ENCODE measurements at places on chromosomes 2 and 18.

- no peak for DNase-seq
These were observed 129.6 kb downstream of the RBMS1 start for GRCh38 chr2:160363961-160364360.

GRCh38 chr2:82834893-82835292 lies 1624.2 kb downstream of the SUCLG1 start:
- DNase-seq, result no peak

DNA sequence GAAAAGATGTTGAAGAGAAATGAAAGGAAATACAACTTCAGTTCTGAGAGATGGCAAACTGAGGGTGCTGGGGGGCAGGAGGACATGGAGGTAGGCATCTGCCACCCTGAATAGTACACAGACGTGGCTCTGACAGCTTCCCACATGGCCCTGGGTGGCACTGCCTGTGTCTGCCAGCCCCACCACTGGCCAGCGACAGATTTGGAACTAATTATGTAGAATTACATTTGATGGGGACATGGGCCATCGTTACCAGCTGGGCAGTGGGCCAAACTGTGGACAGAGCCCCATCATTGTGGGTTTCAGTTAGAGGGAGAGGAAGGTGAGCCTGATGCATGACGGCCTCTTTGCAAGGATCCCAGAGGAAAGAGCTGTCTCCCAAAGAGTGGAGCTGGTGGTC lies 216.0 kb upstream of the HAAO start:
- DNase-seq, result no peak

DNA sequence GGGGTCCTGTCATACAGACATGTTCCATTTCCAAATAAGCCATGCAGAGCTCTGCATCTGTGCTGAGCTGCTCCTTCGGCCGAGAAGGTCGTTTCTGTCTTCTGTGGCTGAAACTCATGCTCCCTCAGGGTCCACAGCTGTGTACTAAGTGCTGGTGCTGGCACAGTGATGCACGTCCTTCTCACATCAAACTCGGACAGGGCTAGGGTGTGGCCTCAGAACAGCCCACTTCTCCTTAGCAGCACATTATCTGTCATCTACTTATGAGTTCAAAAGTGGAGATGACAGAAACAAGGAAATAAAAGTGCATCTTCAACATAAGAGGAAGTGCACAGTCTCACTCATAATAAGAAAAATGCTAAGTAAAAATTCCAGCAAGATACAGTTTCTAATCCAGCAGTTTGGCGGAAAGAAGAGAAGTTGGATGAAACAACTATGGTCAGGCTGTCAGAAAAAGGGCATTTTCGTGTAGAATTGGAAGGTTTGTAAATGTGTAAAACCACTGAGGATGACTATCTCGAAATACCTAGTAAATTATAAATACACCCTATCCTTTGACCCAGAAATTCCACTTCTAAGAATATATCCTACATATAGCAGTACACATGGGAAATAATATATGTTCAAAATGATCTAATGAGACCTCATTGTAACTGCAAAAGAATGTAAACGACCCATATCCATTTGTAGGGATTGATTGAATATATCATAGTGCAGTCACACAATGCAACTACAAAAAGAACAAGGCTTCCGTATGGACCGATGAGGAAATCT lies 53.7 kb upstream of the APCDD1 start:
- no peak for DNase-seq

- DNase-seq, result no peak
These were observed 43.5 kb downstream of the DOK6 start for GRCh38 chr18:69444221-69444620.

- peak; percentile 4 for DNase-seq
These were observed 45.1 kb upstream of the ACAA2 start for GRCh38 chr18:49858309-49859020.

GRCh38 chr2:235055891-235056516 lies 104.2 kb downstream of the SH3BP4 start:
- DNase-seq, result no peak

- no peak for DNase-seq
These were observed 3.5 kb downstream of the CRIM1 start for GRCh38 chr2:36359067-36359466.

- no peak for DNase-seq
These were observed 66.5 kb downstream of the CAB39 start for GRCh38 chr2:230779126-230779525.

DNA sequence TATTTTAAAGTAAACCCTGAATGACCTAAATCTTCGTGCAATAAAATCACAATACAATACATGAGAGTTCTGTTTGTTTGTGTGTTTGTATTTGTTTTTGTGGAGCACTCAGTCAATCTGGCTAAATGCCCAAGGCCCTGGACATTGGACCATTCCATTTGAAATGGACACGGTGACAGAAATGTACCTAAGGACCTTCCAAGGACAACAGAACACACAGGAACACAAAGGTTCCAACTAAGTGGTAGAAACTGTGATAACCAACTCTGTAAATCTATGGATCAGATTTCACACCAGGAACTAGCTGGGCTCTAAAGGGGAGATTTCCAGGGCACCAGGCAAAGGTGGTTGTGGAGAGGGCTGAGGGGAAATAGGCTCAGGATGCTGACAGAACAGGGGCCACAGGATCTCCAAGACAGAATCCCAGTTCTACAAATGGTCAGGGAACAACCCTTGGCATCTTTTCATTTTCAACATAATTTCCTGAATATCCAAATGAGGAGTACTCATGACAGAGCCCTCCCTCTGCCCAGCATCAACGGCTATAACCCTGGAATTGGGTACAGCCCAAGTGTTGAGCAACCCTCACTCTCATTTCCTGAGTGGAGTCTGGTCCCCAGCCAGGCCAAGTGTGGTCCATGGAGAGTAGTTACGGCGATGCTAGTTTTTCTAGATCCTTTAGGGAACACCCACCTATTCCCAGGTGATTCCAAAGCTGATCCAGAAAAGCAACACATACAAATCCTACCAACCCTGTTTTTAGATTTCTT lies 78.4 kb downstream of the NCKAP5 start:
- DNase-seq, result no peak

DNA sequence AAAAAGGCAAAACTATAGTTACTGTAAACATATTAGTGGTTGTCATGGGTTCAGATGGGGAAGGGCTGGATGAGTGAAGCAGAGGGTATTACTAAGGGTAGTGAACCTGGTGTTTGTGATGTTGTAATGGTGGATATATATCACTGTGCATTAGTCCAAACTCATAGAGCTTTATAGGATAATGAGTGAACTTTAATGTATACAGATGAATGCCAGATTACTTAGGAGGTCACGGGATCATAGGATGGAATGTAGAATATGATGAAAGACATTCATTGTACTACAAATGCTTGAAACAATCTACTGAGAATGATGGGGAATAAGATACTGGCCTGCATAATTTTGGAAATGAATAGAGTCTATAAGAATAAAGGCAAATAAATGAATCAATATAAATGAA lies 226.7 kb upstream of the ZNF804A start:
- DNase-seq, result peak; percentile 22

DNA sequence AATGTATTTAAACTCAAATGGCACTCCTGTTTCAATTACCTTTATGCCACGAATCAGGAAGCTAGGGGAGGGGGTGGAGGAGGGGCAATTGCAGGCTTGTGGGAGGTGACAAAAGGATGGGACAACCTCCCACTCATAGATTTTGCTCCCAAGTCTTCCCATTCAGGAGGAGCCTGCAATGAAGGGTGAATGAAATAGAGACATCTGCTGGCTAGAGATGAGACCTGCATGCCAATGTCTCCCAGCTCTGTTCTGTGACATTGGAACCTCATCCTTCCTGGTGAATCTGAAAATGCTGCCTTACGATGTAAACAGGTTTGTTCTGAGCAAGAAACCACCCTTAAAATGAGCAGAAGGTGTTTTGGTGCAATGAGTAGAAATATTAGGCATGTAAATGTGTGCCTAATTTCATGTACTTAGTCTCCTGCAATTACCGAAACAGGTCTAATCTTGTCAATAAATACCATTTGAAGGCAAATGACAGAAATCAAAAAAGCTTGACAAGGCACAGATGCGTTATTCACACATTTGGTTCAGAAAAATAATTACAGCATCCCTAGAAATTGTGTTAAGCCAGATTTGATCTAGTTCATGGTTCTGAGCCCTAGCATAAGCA lies 2.7 kb upstream of the PID1 start:
- peak; percentile 63 for DNase-seq

- DNase-seq, result peak; percentile 74
These were observed 31.2 kb downstream of the VWA3B start for GRCh38 chr2:98118161-98118560.

- DNase-seq, result no peak
These were observed 345.0 kb upstream of the NRP2 start for GRCh38 chr2:205337274-205337673.

DNA sequence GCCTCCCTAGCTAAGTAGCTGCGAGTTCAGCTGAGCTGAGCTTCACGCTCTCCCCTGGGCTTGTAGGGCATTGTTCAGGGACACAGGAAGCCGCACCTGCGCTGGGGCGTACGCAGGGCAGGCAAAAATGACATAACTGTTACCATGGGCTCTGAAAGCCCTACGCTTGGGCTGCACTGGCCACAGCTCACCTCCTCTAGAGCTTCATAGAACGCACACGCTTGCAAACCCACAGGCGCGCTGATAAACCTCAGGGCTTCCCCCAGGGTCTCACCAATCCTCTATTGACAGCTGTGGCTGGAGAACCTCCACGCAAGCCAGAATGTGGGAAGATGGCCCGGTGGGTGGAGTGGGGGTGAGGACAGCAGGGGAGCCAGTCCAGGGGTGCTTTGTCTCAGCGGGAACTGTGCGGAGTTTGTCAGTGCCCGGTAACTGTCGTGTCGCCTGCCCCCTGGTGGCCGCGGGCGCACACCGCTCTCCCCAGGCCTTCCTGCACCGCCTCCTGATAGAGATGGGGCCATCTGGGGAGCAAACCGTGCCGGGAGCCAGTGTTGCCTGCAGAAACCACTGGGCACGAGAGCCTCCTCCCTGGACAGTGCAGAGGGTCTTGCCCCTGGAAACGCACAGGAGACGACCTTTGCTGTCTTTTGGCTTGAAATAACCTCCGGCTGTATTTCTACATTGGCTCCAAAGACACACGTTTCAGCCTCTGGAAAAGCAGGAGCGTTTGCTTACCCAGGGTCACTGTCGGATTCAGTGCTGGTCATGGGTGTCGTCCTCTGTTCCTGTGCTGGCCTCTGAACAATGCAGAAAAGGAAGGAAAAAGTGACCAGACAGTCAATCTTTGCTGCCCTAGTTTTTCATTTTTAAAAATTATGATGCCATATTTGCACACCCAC lies 17.0 kb upstream of the CIDEA start:
- no peak for DNase-seq

GRCh38 chr18:57710226-57710625 lies 88.6 kb upstream of the NARS1 start:
- no peak for DNase-seq

Data from HS-5 (cell line).